ENCODE measurements at places on chromosomes 16 and 17. TPM values are rescaled to one million over a fixed set of nuclear protein-coding genes. Genes with fewer than 3 reads are reported as not detected.
A peak's percentile ranks its signal among the peaks of the same experiment; 100 is the strongest.

DNA sequence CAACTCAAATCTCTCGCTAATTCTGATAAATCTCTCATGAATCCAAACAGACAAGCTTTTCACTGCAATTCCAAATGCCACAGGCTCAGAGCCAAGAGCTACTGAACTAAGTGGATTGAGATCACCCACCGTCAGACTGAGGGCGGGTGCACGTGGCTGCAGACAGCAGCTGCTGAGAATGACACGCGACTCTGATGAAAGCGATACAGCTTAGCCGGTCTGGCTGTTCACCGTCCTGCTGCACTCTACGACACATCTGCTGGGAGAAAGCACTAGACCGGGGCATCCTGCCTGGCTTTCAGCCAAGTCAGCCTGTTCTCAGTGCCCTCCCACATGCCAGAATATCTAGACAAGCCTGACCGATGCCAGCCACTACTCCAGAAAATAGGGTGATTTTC lies 42.6 kb downstream of the KLHDC4 start:
- H3K27me3 ChIP-seq = no peaks in the 10 kb centered on the region
- no peak for DNase-seq
- no peaks in the 10 kb centered on the region for H3K4me1 ChIP-seq
- no peak overlapping the region for H3K4me3 ChIP-seq
- peaks cover 26% of the 10 kb centered on the region for H3K36me3 ChIP-seq

OR1A1 gene
- total RNA-seq = not detected

DNA sequence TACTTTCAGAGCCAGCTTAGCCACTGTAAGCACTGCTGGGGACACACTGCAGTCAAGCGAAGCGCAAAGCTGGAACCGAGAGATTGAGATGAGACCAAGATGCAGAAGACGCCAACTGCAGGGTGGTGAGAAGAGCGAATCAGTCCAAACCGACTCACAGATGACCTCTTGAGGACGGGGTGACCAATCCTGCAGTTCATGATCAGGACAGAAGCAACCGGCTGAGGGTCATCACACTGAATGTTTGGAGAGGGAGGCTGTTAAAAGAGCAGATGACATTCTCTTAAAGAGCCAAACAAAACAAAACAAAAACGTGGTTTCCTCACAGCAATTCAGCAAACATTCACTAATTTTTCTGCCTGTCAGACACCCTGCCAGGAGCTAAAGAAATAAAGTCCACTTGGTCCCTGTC lies 8.5 kb downstream of the HASPIN start:
- H3K36me3 ChIP-seq = no peaks in the 10 kb centered on the region
- H3K4me1 ChIP-seq = no peaks in the 10 kb centered on the region
- no peak overlapping the region for H3K4me3 ChIP-seq
- no peak for DNase-seq
- H3K27me3 ChIP-seq = no peaks in the 10 kb centered on the region

GRCh38 chr16:70568601-70569237 lies 45.1 kb downstream of the SF3B3 start:
- no peaks in the 10 kb centered on the region for H3K4me1 ChIP-seq
- H3K36me3 ChIP-seq = peaks cover 83% of the 10 kb centered on the region
- H3K27ac ChIP-seq = no peak overlapping the region
- no peak for DNase-seq

GRCh38 chr17:82175201-82175600 lies 37.4 kb downstream of the CCDC57 start:
- DNase-seq = no peak
- H3K27ac ChIP-seq = no peak overlapping the region
- H3K27me3 ChIP-seq = no peaks in the 10 kb centered on the region
- H3K4me3 ChIP-seq = no peak overlapping the region

- peak overlapping the region; percentile 85 for H3K27ac ChIP-seq
- H3K27me3 ChIP-seq = no peaks in the 10 kb centered on the region
- DNase-seq = peak; percentile 55
Measured at GRCh38 chr17:35486920-35487732, 38.6 kb upstream of the SLFN13 start.

GRCh38 chr17:80328634-80329380 lies 68.2 kb downstream of the RNF213 start:
- DNase-seq = no peak
- no peak overlapping the region for H3K4me3 ChIP-seq
- H3K36me3 ChIP-seq = peaks cover 78% of the 10 kb centered on the region
- no peaks in the 10 kb centered on the region for H3K4me1 ChIP-seq

- no peaks in the 10 kb centered on the region for H3K27me3 ChIP-seq
- no peak overlapping the region for H3K27ac ChIP-seq
Measured at GRCh38 chr17:4090898-4091297, 51.9 kb downstream of the ZZEF1 start.

DNA sequence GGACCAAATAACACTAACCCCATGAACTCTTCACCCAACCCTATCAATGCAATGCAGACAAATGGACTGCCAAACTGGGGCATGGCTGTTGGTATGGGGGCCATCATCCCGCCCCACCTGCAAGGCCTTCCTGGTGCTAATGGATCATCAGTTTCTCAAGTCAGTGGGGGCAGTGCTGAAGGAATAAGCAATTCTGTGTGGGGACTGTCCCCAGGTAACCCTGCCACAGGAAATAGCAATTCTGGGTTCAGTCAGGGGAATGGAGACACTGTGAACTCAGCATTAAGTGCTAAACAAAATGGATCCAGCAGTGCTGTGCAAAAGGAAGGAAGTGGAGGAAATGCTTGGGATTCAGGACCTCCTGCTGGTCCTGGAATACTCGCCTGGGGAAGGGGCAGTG lies 78.9 kb downstream of the TMC6 start:
- peaks cover 16% of the 10 kb centered on the region for H3K4me1 ChIP-seq
- no peak overlapping the region for H3K27ac ChIP-seq
- peaks cover 31% of the 10 kb centered on the region for H3K36me3 ChIP-seq
- DNase-seq = no peak
- no peaks in the 10 kb centered on the region for H3K27me3 ChIP-seq

DNA sequence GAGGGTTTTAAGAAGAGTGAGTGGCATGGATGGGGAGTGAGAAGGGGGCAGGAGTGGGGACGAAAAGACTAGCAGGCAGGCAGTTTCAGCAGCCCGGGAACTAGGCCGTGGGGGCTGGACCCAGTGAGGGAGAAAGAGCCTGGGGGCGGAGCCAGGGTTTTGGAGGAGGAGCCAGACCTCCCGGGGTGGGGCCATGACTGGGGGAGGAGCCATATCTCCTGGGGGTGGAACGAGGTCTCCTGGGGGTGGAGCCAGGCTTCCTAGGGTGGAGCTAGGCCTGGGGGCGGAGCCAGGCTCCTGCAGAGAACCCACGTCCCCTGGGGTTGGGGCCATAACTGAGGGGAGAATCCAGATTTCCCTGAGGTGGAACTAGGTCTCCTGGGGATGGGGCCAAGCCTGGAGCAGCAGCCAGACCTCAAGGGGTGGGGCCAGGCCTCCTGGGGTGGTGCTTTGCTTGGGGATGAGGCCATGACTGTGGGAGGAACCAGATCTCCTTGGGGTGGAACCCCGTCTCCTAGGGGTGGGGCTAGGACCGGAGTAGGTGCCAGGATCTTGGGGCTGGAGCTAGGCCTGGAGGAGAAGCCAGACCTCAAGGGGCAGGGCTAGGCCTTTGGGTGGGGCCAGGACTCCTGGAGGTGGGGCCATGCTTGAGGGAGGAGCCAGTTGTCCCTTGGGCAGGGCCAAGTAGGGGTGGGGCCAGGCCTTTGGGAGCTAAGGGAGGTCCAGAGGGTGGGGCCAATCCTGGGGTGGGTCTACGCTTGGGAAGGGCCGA lies 41.7 kb upstream of the JPH3 start:
- peak; percentile 52 for DNase-seq
- no peak overlapping the region for H3K4me3 ChIP-seq
- no peaks in the 10 kb centered on the region for H3K36me3 ChIP-seq
- no peak overlapping the region for H3K27ac ChIP-seq
- no peaks in the 10 kb centered on the region for H3K4me1 ChIP-seq

ABCA6 gene
- 0.16 TPM for total RNA-seq

DNA sequence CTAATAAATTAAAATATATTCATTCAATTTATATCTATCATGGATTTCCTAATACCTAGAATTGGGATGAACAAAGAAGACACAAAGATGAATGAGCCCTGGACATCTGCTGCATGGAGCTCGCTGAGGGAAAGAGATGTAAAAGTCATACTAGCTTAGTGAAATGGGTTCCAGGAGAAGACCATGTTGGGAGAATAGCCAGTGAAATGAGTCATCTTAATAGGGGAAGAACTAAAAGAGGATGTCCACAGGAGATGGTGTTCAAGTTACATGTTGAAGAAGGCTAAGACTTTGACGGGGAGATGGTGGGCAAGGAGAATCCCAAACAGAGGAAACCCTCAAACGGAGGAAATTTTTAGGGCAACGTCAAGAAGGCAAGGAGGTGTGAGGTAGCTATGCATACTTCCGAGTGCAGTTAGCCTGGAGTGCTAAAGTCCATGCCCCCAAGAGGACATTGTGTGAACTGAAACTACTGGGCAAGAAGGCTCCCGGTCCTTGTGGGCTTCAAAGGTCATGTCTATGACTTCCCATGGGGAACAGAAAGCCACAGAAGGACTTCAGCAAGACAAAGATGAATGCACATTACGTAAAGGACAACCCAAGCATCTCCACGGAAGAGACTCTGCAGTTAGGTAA lies 220.5 kb upstream of the CDH11 start:
- DNase-seq = no peak
- no peaks in the 10 kb centered on the region for H3K4me1 ChIP-seq
- H3K36me3 ChIP-seq = no peaks in the 10 kb centered on the region
- H3K27me3 ChIP-seq = no peaks in the 10 kb centered on the region

GRCh38 chr16:30774367-30775130 lies 12.4 kb downstream of the RNF40 start:
- H3K27ac ChIP-seq = no peak overlapping the region
- peaks cover 25% of the 10 kb centered on the region for H3K36me3 ChIP-seq
- H3K27me3 ChIP-seq = no peaks in the 10 kb centered on the region
- H3K4me3 ChIP-seq = peak overlapping the region; percentile 77

HOXB1 gene
- not detected for total RNA-seq

GRCh38 chr16:852451-853185 lies 52.1 kb upstream of the GNG13 start:
- no peaks in the 10 kb centered on the region for H3K4me1 ChIP-seq
- no peak overlapping the region for H3K27ac ChIP-seq
- H3K36me3 ChIP-seq = no peaks in the 10 kb centered on the region
- no peak for DNase-seq

SLC35G3 gene
- total RNA-seq = not detected

GRCh38 chr16:9976601-9977000 lies 205.6 kb downstream of the GRIN2A start:
- no peaks in the 10 kb centered on the region for H3K36me3 ChIP-seq
- no peaks in the 10 kb centered on the region for H3K4me1 ChIP-seq
- DNase-seq = no peak
- no peak overlapping the region for H3K27ac ChIP-seq

DNA sequence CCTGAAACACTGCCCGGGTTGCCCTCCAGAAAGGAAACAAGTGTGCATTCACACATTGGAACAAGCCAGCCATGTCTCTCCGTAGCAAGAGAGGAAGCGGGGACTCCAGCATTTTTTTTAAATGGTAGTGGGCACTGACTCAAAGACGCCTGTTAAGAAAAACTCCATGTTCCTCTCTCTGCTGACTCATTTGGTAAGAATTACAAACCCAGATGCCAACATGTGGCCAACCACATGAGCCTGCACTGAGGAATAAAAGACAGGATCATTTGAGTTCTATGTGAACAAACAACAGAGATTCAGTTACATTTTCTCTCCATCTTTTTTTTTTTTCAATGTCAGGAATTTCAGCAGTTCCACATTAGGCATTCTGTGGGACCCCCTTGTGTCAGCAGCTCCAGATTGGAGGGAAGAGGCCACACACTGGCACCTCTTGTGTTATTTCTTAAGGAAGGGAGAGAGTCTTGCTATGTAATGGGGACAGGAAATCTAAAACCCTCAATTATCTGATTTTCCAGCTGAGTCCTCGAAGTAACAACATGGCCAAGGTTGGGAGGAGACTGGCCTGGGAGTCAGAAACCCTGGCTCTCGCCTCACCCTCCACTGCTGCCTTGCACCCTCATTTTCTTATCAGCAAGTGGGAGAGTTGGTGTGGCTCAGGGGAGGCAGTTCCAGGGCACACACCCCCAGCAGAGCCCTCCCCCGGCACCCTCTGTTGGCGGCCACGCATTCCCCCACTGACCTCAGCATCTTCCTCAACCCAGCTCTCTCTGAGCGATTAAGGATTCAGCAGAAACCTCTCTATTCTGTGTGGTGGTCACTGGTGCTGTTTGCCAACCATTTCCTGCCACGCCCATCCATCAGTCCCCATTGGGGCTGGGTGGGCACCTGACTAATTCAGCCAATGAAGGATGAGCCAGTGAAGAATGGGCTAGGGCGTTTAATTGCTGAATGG lies 173.0 kb downstream of the FOXL1 start:
- H3K4me1 ChIP-seq = no peaks in the 10 kb centered on the region
- no peaks in the 10 kb centered on the region for H3K36me3 ChIP-seq
- no peaks in the 10 kb centered on the region for H3K27me3 ChIP-seq

DNA sequence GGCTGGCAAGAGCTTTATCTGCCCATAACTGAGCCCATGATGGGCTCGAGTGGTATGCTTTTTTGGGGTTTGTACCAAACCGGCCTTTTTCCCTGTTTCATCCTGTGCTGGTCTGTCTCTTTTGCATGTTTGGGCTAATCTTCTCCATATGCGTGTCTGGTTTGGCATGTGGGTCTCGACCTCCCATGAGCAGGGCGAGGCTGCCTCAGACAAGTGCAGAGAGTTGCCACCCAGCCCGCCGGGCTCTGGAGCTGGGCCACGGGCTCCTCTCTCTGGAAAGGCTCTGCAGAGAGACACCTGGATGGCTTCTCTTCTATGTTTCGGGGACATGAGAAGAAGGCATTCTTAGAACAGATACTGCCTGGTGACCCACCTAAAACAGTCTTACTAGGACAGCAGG lies 67.8 kb upstream of the TBX2 start:
- H3K27ac ChIP-seq = no peak overlapping the region
- no peaks in the 10 kb centered on the region for H3K4me1 ChIP-seq
- H3K27me3 ChIP-seq = no peaks in the 10 kb centered on the region
- H3K4me3 ChIP-seq = no peak overlapping the region

CALB2 gene
- not detected for total RNA-seq

DNA sequence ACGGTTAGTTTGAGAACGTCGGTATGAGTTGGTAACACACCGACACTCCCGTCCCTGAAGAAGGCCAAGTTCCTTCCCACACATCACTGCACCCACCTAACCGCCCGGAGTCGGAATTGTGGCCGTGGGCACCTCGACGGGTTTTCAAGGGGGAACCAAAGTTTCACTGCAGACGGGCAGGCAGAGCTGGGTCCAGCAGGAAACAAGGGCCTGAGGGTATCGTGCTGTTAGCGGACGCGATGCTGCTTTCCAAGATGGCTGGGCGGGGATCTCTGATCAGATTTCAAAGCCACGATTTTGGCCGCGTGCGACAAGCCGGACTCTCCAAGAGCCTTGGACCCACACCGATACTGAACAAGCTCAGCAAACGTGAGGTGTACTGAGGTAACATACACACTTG lies 82.3 kb upstream of the DOC2B start:
- H3K4me1 ChIP-seq = no peaks in the 10 kb centered on the region
- no peak for DNase-seq
- no peak overlapping the region for H3K4me3 ChIP-seq
- H3K36me3 ChIP-seq = no peaks in the 10 kb centered on the region

RHBDL3 gene
- 0.20 TPM for total RNA-seq

EFCAB5 gene
- total RNA-seq = 0.84 TPM

PRSS33 gene
- 0.15 TPM for total RNA-seq
